M059J (cell line): ENCODE measurements at places on chromosomes 7 and 10. TPM values are rescaled to one million over a fixed set of nuclear protein-coding genes. Genes with fewer than 3 reads are reported as not detected.

MKRN1 gene
- 49.3 and 77.7 TPM in 2 replicates for total RNA-seq

NKX2-3 gene
- total RNA-seq = 0.12 TPM in 1 of 2 replicates, not detected in the other

DKK1 gene
- 355 and 363 TPM in 2 replicates for total RNA-seq

- DNase-seq = peak; percentile 73
Observed at GRCh38 chr10:11881477-11882417, 58.6 kb downstream of the PROSER2 start.

GRCh38 chr7:70849580-70850235 lies 282.2 kb upstream of the GALNT17 start:
- no peak for DNase-seq

GRCh38 chr7:29613100-29613499 lies 49.5 kb downstream of the PRR15 start:
- DNase-seq = no peak

- DNase-seq = no peak
Observed at GRCh38 chr7:118745927-118746326, 521.4 kb downstream of the ANKRD7 start.

DNA sequence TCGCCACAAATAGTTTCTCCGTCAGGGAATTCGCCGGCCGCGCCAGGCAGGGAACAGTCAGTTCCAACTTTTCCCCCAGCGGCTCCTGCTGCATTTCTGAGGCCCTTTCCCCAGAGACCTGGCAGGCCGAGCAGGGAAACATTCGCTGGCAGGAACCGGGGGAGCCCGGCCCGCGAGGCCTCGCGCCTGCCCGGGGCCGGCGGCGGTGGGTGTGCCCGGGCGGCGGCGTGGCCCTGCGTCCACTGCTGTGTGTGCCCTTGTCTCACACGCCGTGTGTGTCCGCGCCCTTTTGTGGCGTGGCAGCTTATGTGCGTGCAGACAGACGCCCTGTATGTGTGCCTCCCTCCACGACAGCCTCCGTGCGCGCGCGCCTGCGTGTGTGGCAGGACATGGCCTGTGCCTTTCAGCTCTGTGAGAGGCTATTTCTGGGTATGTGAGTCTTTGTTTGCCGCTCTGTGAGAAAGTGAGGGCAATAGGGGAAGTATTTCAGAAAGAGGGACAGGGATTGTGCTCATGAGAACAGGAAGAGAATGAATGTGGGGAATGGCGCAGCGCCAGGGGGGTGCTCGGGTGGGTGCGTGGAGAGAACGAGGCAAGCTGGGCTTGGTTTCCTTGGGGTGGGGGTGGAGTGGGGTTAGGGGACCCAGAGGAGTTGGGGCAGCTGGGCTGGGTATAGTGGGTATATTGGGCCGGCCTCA lies 689 bp upstream of the SMARCD3 start:
- peak; percentile 57 for DNase-seq

- no peak for DNase-seq
Observed at GRCh38 chr10:133343558-133343957, 3.6 kb upstream of the PRAP1 start.

DNA sequence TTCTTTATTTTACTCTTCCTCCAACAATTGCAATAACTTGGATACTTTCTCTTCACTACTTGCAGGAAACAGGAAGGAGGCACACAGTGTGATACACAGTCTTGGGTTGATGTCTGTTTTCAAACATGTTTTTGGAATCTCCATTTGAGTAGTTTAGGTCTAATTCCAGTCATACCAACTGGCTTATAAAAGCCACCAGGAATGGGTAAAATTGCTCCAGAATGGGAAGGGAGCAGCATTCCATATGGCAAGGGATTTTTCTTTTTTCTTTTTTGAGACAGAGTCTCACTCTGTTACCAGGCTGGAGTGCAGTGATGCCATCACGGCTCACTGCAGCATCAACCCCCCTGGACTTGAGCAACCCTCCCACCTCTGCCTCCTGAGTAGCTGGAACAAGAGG lies 545.1 kb upstream of the GALNT17 start:
- DNase-seq = no peak

GRCh38 chr10:127368101-127368500 lies 171.7 kb upstream of the INSYN2A start:
- DNase-seq = no peak
